ENCODE measurements at places on chromosomes 1 and 21. TPM values are rescaled to one million over a fixed set of nuclear protein-coding genes. Genes with fewer than 3 reads are reported as not detected.

LSS gene
- 54.1 TPM for total RNA-seq

KCNK2 gene
- total RNA-seq: not detected

HSD3B2 gene
- total RNA-seq: 125 TPM

FAM72B gene
- total RNA-seq: 1.2 TPM

PLPPR4 gene
- 0.95 TPM for total RNA-seq

GNG4 gene
- 6.7 TPM for total RNA-seq

PSMA5 gene
- total RNA-seq: 28.4 TPM

KRTAP11-1 gene
- total RNA-seq: not detected

- no peaks in the 10 kb centered on the region for H3K27me3 ChIP-seq
- no peaks in the 10 kb centered on the region for H3K36me3 ChIP-seq
- peaks cover 63% of the 10 kb centered on the region for H3K4me1 ChIP-seq
- no peak overlapping the region for H3K4me3 ChIP-seq
- peak overlapping the region; percentile 83 for H3K27ac ChIP-seq
- no peak for DNase-seq
These were observed 26.9 kb downstream of the KIRREL1 start for GRCh38 chr1:158020259-158020885.

- no peak overlapping the region for H3K27ac ChIP-seq
- no peaks in the 10 kb centered on the region for H3K4me1 ChIP-seq
- no peak overlapping the region for H3K4me3 ChIP-seq
- H3K27me3 ChIP-seq: no peaks in the 10 kb centered on the region
- no peak for DNase-seq
- H3K36me3 ChIP-seq: no peaks in the 10 kb centered on the region
These were observed 337.0 kb upstream of the NCAM2 start for GRCh38 chr21:20661246-20661645.

GRCh38 chr1:19452221-19452663, 33.1 kb downstream of the CAPZB start:
- peaks cover 92% of the 10 kb centered on the region for H3K4me1 ChIP-seq
- H3K4me3 ChIP-seq: no peak overlapping the region
- H3K27ac ChIP-seq: peak overlapping the region; percentile 84
- no peak for DNase-seq
- H3K36me3 ChIP-seq: no peaks in the 10 kb centered on the region
- no peaks in the 10 kb centered on the region for H3K27me3 ChIP-seq

DNA sequence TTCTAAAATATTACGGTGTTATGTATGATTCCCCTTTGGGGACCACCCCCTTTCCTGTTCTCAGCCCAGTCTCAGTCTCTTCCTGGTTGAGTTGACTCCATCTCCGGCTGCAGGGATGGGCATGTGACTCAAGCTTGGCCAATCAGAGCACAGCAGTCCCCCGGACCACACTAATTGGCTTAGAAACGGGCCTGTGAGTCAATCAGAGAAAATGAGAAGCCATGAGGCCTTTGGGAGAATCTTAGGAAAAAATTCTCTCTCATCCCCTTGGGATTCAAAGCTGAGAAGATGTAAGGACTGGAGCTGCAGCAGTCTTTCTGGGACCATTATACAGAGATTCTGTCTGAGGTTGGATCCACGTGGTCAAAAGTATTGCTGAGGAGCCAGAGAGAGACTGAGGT, 10.7 kb upstream of the FHAD1 start:
- peaks cover 2% of the 10 kb centered on the region for H3K4me1 ChIP-seq
- no peak overlapping the region for H3K4me3 ChIP-seq
- no peak overlapping the region for H3K27ac ChIP-seq

DNA sequence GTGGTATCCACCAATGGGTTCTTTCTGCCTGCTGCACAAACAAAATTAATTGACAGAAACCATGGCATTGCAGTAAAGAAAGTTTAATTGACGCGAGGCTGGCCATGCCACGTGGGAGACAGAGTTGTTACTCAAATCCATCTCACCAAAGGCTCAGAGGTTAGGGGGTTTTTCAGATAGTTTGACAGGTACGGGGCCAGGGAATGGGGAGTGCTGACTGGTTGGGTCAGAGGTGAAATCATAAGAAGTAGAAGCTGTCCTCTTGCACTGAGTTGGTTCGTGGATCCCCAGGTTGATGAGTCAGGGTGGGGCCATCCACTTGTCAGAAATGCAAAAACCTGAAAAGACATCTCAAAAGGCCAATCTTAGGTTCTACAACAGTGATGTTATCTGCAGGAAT, 941 bp upstream of the TBCE start:
- no peak for DNase-seq
- no peaks in the 10 kb centered on the region for H3K36me3 ChIP-seq
- peak overlapping the region; percentile 89 for H3K27ac ChIP-seq
- H3K4me1 ChIP-seq: peaks cover 6% of the 10 kb centered on the region
- H3K4me3 ChIP-seq: no peak overlapping the region
- no peaks in the 10 kb centered on the region for H3K27me3 ChIP-seq

GRCh38 chr1:154179946-154180687, 11.8 kb downstream of the TPM3 start:
- peak; percentile 32 for DNase-seq
- peaks cover 15% of the 10 kb centered on the region for H3K36me3 ChIP-seq
- H3K4me3 ChIP-seq: peak overlapping the region; percentile 69
- peak overlapping the region; percentile 95 for H3K27ac ChIP-seq
- no peaks in the 10 kb centered on the region for H3K27me3 ChIP-seq

DNA sequence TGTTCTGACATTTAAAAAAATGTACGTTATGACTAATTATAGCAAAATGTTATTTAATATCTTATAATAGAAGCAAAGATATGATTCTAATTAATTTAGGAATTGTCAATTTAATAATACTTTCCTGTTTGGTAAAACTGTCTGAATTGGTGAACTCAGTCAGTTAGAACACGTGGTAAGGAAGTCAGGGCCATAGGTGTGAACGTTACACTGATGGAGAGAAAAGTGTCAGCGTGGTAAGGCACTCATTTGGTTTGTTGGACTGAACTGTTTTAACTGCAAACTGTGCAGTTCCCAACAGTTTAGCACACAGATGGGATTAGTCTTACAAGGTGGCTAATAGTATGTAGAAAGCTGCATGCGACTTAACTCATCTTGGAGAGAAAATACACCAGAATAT, 102.9 kb downstream of the EPB41 start:
- DNase-seq: no peak
- no peak overlapping the region for H3K4me3 ChIP-seq
- H3K4me1 ChIP-seq: no peaks in the 10 kb centered on the region
- no peaks in the 10 kb centered on the region for H3K27me3 ChIP-seq
- no peaks in the 10 kb centered on the region for H3K36me3 ChIP-seq

DNA sequence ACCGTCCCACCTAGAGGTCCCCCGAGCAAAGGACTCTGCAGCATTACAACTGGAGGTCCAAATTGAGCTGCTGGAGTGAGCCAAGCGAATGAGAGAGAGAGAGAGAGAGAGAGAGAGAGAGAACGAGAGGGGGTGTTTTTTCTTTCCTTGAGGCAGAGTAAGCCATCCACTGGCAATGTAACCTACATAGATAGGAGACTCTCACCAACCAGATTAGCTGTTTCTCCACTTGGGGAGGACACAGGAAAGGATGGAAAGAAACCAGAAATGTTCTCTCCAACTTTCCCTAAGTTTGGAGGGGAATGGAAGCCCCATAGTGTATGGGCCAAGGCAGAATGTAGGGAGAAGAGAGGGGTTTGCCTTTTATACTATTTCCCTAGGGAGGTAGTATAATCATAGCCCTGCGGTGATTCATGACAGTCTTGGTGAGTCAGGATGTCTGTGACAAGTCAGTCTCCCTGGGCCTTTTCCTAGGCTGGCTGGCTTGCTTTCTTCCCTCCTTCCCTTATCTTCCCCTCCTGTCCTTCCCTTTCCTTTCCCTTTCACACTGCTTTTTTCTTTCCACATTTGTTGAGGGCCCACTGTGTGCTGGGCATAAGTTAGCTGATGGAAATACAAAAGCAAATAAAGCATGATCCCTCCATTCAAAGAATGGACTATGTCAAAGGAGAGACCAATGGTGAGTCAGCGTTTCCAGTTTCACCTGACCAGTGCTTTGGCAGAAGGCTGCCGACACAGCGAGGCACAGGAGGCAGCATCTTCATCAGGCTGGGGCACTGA, 7.1 kb downstream of the FNDC7 start:
- H3K36me3 ChIP-seq: no peaks in the 10 kb centered on the region
- no peak for DNase-seq
- no peak overlapping the region for H3K27ac ChIP-seq
- H3K4me1 ChIP-seq: no peaks in the 10 kb centered on the region
- H3K4me3 ChIP-seq: no peak overlapping the region
- H3K27me3 ChIP-seq: no peaks in the 10 kb centered on the region

DNA sequence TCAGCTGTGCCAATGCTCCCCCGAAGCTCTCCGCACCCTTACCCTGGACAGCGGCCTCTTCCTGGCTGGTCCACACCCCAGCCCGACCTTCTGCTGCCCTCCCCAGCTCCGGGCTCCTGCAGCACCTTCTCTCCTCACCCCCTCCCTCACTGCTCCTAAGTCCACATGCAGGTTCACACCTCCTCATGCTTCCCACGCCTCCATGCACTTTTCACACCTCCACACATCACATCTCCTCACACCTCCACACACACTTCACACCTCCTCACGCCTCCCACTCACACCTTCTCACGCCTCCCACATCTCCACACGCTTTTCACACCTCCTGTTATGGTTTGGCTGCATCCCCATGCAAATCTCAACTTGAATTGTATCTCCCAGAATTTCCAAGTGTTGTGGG, 18.9 kb downstream of the GPR137B start:
- no peak overlapping the region for H3K27ac ChIP-seq
- no peak overlapping the region for H3K4me3 ChIP-seq
- DNase-seq: no peak
- H3K4me1 ChIP-seq: peaks cover 18% of the 10 kb centered on the region

GRCh38 chr1:74003806-74004205, 194.2 kb downstream of the LRRIQ3 start:
- no peaks in the 10 kb centered on the region for H3K36me3 ChIP-seq
- no peaks in the 10 kb centered on the region for H3K4me1 ChIP-seq
- no peak overlapping the region for H3K27ac ChIP-seq
- H3K4me3 ChIP-seq: no peak overlapping the region

GRCh38 chr1:29171089-29171488, 10.6 kb downstream of the SRSF4 start:
- H3K36me3 ChIP-seq: peaks cover 7% of the 10 kb centered on the region
- H3K4me1 ChIP-seq: peaks cover 18% of the 10 kb centered on the region
- no peaks in the 10 kb centered on the region for H3K27me3 ChIP-seq
- DNase-seq: no peak
- no peak overlapping the region for H3K4me3 ChIP-seq

- H3K4me3 ChIP-seq: no peak overlapping the region
- no peaks in the 10 kb centered on the region for H3K36me3 ChIP-seq
- peaks cover 7% of the 10 kb centered on the region for H3K27me3 ChIP-seq
- peak; percentile 85 for DNase-seq
- H3K4me1 ChIP-seq: peaks cover 19% of the 10 kb centered on the region
These were observed 4.0 kb upstream of the GPR3 start for GRCh38 chr1:27388337-27389005.

DNA sequence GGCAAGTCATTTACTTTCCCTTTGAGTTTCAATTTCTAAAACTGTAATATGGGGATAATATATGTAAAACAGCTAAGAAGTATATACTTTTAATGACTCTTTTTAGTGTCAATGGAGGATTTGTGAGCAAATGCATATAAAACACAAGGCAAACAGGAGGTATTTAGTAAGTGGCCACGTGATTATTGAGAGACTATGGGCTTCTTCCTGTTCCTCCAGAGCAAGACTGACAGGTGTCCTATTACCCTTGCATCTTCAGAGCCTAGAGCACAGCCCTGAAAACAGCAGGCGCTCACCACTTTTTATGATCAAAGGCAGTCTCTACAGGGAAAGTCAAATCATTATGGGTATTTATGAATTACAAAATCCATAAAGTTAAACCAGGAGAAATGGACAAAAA, 941 bp upstream of the ROR1 start:
- DNase-seq: no peak
- H3K27me3 ChIP-seq: peaks cover 9% of the 10 kb centered on the region
- H3K27ac ChIP-seq: no peak overlapping the region
- H3K36me3 ChIP-seq: no peaks in the 10 kb centered on the region
- peaks cover 23% of the 10 kb centered on the region for H3K4me1 ChIP-seq
- no peak overlapping the region for H3K4me3 ChIP-seq

- no peaks in the 10 kb centered on the region for H3K4me1 ChIP-seq
- no peak for DNase-seq
- H3K36me3 ChIP-seq: no peaks in the 10 kb centered on the region
- H3K27ac ChIP-seq: no peak overlapping the region
These were observed 33.7 kb upstream of the FOXO6 start for GRCh38 chr1:41327383-41327999.

GRCh38 chr1:45394342-45394741, 54.1 kb upstream of the MUTYH start:
- no peak overlapping the region for H3K4me3 ChIP-seq
- peak overlapping the region; percentile 34 for H3K27ac ChIP-seq
- no peak for DNase-seq
- H3K4me1 ChIP-seq: peaks cover 4% of the 10 kb centered on the region
- no peaks in the 10 kb centered on the region for H3K27me3 ChIP-seq
- no peaks in the 10 kb centered on the region for H3K36me3 ChIP-seq

DNA sequence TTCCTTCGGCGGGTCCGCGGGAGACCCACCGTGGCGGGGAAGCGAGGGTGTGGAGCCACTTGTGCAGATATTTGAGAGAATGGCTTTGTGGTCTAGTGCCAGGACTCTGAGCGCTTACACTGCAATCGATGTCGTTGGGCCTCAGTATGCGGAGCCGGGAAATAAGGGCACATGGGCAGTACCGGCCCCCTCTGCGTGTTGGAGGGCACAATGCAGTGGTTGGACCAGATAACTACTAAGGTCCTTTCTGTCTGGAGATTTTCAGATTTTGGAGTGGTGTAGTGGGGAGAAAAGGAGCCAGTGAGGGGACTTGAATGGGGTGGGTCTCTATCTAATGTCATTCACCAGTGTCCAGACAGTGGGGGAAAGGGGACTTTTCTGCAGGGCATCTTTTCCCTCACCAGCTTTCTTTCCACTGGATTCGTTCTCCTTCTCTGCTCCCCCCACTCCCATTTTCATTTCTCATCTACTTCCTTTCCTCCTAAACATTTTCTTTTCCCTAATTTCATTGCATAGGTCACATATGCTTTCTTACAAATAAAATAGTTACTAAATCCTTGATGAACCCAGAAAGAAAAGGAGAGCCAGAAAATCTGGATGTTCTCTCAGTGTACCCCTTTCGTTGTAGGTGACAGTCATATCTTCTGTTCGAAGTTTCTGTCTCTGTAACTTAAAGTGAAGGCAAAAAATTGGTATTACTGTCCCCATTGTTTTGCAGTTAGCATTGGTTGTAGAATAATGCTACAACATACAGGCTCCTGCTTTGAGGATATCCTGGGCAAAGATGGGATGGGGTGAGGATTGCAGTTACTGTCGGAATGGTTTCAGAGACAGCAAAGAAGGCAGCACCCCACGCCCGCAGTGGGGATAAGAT, 1.4 kb downstream of the ATF3 start:
- no peaks in the 10 kb centered on the region for H3K36me3 ChIP-seq
- H3K4me1 ChIP-seq: peaks cover 34% of the 10 kb centered on the region
- peak overlapping the region; percentile 96 for H3K27ac ChIP-seq
- peaks cover 30% of the 10 kb centered on the region for H3K27me3 ChIP-seq
- no peak for DNase-seq
- H3K4me3 ChIP-seq: peak overlapping the region; percentile 87

All from transverse colon (tissue), 4 donors.